ENCODE measurements at places on chromosomes 12 and 14. TPM values are rescaled to one million over a fixed set of nuclear protein-coding genes. Genes with fewer than 3 reads are reported as not detected.

Gene CD27
- total RNA-seq, result 131 TPM

Gene KCNC2
- not detected for total RNA-seq

Gene RNASE13
- total RNA-seq, result not detected

Gene RERGL
- total RNA-seq, result not detected

Gene KLRD1
- total RNA-seq, result 7.6 TPM

Gene DLST
- 106 TPM for total RNA-seq

Gene KLRB1
- 6.0 TPM for total RNA-seq

Gene P2RX2
- not detected for total RNA-seq

Gene MEG3
- total RNA-seq, result not detected

Gene PHLDA1
- 5.6 TPM for total RNA-seq

Gene TAS2R9
- total RNA-seq, result not detected

Gene SLC16A7
- total RNA-seq, result 38.8 TPM

Gene RHEBL1
- total RNA-seq, result 9.5 TPM

Gene TMEM119
- not detected for total RNA-seq

Gene AJUBA
- 0.74 TPM for total RNA-seq

Gene CMA1
- 0.82 TPM for total RNA-seq

Gene CDH24
- total RNA-seq, result 1.6 TPM

Gene RIMBP2
- not detected for total RNA-seq

Gene SLC2A13
- total RNA-seq, result 5.4 TPM

Gene IL22
- not detected for total RNA-seq

Gene TIGAR
- total RNA-seq, result 14.7 TPM

Gene PAX9
- total RNA-seq, result not detected

Gene INHBC
- total RNA-seq, result not detected

Gene KIF5A
- total RNA-seq, result 1.4 TPM

Gene B3GNT4
- 1.4 TPM for total RNA-seq

Gene KIF26A
- 0.26 TPM for total RNA-seq

Gene RNASE7
- total RNA-seq, result not detected

Gene PRPH
- total RNA-seq, result not detected

Gene ANG
- 1.4 TPM for total RNA-seq

Gene SLC25A47
- not detected for total RNA-seq

Gene ACAD10
- 24.9 TPM for total RNA-seq

Gene TEX52
- 0.29 TPM for total RNA-seq

Gene ZFYVE21
- 16.7 TPM for total RNA-seq

All from activated CD8-positive, alpha-beta T cell treated with anti-CD3 and anti-CD28 coated beads, Interleukin-2, amount 10 ng/mL, durations not matched to agents 7 days and 5 days (primary cell).